ENCODE measurements at places on chromosomes 12 and 14. TPM values are rescaled to one million over a fixed set of nuclear protein-coding genes. Genes with fewer than 3 reads are reported as not detected.

The CD163 gene
- not detected for total RNA-seq

The MRPL52 gene
- 106 TPM for total RNA-seq

The KRT82 gene
- not detected for total RNA-seq

The RERGL gene
- not detected for total RNA-seq

The FLRT2 gene
- 6.7 TPM for total RNA-seq

The CRIP1 gene
- 1.8 TPM for total RNA-seq

The SDS gene
- total RNA-seq = 0.11 TPM

The FBLN5 gene
- total RNA-seq = 0.67 TPM

The PLCZ1 gene
- total RNA-seq = not detected

The ADGRD1 gene
- total RNA-seq = 0.03 TPM

DNA sequence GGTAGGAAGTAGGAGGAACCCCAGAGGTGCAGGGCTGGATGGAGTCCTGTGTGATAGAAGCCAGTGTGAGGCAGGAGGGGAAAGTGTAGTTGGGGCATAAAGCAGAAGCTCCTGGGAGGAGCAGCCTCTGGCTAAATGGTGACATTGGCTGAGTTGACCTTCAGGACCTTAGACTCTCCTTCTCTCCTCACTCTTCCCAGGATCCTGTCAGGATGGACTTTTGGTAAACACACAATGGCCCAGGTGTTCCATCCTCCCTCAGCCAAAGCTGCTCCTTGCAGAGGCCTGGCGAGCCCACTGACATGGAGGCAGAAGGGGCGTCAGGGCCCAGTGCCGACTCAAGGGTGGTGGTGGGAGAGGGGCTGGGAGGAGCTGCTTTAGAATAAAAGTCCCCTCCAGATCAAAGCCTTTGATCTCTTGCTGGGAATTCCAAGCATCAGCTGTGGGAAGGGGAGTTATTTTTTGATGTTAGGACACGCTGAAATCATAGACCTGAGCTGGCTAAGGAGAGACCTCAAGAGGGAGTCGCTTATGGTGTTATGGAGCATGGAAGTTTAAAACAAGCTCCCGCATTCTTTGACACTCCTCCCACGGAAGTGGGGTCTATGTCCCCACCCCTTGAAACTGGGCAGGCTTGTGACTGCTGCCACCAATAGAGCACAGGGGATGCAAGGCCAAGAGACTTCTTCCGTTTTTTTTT, 44.1 kb downstream of the SMIM41 start:
- DNase-seq = no peak

- no peak for DNase-seq
These were observed 21.8 kb downstream of the SH2B3 start for GRCh38 chr12:111427417-111428074.

- peak; percentile 16 for DNase-seq
These were observed 1205.3 kb downstream of the GALC start for GRCh38 chr14:86787717-86788116.

DNA sequence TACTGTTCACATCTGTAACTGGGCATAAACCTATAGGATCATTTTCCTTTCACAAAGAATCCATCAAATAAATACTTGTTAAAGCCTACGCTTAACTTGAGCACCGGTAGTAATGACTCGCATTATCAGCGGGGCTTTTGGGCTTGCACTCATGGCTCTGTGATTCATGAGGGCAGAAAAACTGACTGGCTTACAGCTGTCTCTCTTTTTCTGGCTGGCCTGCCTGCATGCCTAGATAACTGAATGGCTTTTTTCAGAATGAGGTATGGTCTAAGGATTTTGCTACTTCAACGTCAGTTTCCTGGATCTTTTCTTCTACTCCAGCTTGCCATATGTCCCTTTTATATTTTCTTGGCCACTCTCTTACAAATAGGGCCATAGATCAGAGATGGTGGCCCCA, 531.1 kb downstream of the NRXN3 start:
- DNase-seq = no peak

DNA sequence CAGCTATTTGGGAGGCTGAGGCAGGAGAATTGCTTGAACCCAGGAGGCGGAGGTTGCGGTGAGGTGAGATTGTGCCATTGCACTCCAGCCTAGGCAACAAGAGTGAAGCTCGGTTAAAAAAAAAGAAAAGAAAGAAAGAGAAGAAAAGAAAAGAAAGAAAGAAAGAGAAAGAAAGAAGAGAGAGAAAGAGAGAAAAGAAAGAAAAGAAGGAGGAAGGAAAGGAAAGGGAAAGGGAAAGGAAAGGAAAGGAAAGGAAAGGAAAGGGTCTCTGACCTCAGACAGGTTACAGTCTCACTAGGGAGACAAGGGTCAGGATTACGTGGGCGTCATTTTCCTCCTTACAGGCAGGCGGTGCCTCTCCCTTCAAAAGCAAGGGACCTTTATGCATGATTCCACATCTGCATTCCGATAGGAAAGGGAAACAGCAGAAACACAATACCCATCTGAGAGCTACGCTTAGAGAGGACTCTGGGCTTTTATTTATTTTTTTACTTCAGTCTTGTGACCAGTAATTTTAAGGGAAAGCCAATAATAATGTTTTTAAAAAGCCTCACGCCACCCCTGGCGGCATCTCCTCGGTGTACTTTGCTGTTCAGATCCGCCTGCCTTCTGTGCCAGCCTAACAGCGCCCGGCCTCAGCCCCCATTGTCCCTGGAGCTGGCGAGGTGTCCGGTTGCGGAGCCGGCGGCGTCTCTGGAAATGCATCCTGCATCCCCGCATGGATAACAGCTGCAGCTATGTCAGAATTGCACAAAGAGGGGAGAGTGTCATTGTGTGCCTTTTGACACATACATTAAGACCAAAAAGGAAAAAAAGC, 945 bp upstream of the HIP1R start:
- DNase-seq = peak; percentile 70

GRCh38 chr14:82230748-82231147, 697.1 kb upstream of the SEL1L start:
- no peak for DNase-seq

- DNase-seq = no peak
These were observed 45.7 kb downstream of the PARP11 start for GRCh38 chr12:3827301-3828000.

DNA sequence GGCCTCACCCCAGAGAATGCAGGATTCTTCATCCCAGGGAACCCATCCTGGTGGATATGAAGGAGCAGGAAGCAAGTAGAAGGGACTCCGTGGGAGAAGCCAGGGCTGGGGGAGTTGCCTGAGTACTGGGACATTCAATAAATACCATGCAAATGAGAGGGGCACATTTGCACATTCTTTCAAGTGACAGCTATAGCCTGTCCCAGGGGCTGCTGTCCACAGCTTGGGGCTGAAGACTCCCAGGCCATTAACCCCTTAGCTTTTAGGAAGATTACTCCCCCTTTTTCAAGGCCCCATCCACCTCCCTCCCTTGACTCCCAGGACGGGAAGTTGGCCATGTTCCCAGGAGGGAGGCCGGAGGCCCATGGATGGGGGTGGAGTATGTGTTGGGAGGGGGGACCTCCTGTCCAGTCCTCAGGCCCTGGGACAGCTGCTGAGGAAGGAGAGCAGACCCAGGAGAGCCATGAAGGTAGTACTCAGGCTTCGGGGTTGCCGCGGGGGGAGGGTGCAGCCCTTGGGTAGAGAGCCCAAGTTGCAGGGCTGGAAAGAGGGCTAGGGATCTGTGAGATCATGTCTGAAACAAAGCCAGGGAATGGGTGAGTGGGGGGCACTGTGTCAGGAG, 974 bp upstream of the TNS2 start:
- peak; percentile 49 for DNase-seq

GRCh38 chr14:105980224-105980623, 453.8 kb downstream of the TMEM121 start:
- peak; percentile 86 for DNase-seq

DNA sequence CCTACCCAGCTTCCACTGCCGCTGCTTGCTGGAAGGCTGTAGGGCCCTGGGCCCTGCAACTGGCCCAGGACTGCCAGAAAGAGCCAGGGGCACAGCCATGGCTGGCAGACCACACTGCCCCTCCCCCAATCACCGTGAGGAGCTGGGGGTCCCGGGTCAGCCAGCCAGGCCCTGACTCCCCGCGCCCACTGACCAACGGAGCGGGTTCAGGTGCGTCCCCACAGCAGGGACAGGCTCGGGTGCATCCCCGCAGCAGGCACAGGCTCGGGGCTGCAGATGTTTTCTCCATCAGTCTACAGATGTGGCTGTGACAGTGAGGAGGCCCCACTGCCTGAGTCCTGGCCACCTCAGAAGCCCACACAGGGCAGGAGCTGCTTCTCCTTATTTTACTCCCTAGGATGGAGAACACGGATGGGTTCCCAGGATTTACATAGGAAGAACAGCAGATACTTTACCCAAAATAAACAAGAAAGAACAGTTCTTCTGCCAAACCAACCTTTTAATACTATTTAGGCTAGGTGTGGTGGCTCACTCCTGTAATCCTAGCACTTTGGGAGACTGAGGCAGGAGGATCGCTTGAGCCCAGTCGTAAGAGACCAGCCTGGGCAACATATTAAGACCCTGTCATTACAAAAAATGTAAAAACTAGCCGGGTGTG, 61.1 kb downstream of the TESC start:
- no peak for DNase-seq

DNA sequence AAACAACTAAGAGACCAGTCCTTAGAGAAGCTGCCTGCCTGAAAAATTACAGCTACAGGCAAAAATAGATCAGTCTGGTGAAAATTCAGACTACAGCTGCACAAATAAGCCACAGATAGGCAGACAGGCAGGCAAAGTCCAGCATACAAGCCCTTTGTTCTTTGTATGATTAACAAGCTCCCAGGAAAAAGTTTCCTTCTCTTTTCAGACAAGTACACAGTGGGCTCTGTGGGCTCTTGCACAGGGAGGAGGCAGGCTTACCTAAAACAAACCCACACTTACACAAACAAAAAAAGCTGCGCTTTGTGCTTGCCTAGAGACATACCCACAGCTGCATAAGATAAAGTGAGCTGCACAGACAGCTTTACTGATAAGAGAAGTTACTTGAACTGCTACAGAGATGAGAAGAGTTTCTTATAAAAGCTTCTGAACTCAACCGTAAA, 7.7 kb downstream of the OR6C68 start:
- DNase-seq = no peak

DNA sequence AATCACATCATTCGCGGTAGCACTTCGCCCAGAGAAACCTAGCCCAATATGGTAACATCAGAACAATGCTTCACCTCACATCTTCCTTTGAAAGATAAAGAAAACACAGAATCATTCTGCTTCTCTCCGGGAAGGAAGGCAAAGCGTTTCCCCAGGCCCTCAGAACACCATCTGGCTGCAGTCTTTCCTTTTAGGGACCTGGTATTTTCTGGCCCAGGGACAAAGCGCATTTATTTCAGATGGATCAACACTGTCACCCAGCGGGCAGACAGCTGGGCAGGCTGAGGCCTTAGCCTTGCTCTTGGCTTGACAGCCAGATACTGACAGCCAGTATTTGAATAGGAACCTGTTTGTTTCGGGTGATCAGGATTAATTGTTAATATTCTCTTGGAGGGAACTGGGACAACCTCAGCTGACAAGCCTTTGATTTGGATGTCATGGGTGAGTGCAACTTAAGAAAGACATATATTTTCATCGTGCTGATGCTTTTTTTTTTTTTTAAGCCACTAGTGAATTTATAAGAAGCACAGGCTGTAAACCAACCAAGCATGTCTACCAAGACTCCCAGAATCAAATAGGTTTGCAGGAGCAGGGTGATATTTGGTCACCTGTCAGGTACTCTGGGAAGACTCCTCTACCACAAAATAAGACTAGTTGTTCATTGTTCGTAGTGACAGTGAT, 118.9 kb downstream of the VEZT start:
- DNase-seq = peak; percentile 71

GRCh38 chr14:35286003-35286600, 6.1 kb upstream of the PSMA6 start:
- no peak for DNase-seq

DNA sequence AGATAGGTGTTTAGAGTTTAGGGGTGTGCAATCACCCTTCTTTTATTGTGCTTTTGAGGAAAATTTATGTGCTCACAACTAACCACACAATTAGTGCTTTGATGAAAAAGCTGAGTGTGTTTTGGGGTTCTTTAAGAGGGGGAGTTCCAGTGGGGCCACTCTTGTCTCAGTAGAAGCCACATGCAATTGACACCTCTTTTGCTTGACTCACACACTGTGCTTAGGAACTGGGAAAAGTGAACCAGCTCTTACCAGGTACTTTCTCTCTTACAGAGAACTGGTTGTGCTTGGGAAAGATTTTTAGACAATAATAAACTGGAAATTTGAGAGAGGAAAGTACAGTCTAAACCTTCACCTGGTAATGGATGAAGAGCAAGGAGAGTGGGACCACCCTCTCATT, 12.3 kb upstream of the YBX3 start:
- no peak for DNase-seq

DNA sequence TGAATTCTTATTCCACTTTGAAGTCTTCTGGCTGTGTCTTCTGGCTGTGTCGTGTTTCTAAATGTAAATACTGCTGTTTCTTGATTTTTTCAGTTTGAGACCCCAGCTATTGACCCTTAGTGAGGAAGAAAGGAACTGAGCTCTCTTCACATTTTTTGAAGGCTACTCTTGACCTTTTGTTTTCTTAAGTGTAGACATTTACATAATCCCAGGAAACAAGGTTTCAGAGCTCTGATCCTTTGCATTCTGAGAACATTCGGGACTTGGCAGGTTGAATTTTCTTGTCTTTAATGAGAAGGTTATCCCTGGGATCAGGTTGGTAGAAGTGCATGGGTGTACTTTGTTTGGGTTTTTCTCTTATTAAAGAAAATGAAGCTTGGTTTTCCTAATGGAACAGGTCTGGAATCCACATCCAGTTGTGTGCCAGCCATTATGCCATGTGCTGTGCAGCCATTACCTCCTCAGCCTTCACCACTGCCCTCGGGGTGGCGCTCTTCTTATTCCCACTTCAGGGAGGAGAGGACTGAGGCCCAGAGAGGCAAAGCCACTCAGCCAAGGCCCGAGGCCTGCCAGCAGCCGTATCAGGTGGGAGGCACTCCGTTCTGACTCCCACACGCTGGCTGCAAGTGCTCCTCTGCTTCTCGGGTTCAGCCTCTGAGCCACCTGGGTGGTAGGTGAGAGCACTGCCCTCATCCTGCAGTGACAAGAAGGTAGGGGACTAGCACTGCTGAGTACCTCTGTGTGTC, 120.9 kb downstream of the BEGAIN start:
- DNase-seq = no peak

- no peak for DNase-seq
These were observed 3.7 kb downstream of the GPR132 start for GRCh38 chr14:105061428-105062047.

GRCh38 chr14:32073537-32074189, 3.4 kb upstream of the ARHGAP5 start:
- DNase-seq = peak; percentile 74
